Renal cortical epithelial cell (primary cell): ENCODE measurements at places on chromosomes 5 and 9.

DNA sequence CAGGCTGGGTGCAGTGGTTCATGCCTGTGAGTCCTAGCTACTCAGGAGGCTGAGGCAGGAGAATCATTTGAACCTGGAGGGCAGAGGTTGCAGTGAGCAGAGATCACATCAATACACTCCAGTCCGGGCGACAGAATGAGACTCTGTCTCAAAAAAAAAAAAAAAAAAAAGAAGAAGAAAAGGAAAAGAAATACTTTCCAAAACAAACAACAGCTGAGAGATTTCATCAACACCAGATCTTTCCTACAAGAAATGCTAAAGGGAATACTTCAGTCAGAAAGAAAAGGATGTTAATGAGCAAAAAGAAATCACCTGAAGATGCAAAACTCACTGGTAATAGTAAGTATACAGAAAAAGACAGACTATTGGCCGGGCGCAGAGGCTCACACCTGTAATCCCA, 8.4 kb downstream of the CCIN start:
- DNase-seq: no peak

- no peak for DNase-seq
Measured at GRCh38 chr5:109917154-109917546, 227.4 kb downstream of the MAN2A1 start.

DNA sequence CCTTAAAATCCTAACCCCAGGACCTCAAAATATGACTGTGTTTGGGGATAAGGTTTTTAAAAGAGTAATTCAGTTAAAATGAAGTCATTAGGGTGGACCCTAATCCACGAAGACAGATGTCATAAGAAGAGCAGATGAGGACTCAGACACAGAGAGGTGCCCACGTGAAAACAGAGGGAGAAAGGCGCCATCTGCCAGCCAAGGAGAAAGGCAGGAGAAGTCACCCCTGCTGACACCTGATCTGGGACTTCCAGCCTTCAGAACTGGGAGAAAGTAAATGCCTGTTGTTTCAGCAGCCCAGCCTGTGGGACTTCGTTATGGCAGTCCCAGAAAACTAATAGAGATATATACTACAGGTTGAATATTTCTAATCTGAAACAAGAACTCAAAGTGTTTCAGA, 67.4 kb downstream of the ROR2 start:
- DNase-seq: no peak

GRCh38 chr5:56321236-56321881, 88.2 kb upstream of the ANKRD55 start:
- DNase-seq: no peak

GRCh38 chr9:82242285-82242963, 253.9 kb downstream of the SPATA31D1 start:
- no peak for DNase-seq

- no peak for DNase-seq
Measured at GRCh38 chr9:136043441-136043991, 51.6 kb downstream of the NACC2 start.

- DNase-seq: no peak
Measured at GRCh38 chr9:68844631-68845612, 139.9 kb downstream of the PIP5K1B start.
